M059J (cell line): ENCODE measurements at places on chromosomes 5 and 9.

DNA sequence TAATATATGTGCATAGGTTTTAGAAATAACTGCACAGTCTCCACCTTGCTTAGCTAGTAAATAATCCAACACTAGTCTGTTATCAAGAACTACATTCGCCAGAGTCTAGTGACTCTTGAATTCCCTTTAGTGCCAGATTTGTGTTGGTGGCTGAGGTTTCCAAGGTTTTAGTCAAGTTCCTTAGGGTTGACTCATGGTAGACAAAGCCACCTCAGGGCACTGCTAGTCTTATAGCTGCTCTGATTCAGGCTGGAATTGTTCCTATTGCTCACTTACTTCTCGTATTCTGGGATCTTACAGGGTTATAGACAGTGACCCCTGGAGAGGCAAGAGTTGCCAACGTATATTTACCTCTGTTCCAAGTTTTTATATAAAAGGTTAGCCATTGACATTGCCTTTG lies 1369.8 kb upstream of the CDH9 start:
- peak; percentile 95 for DNase-seq

DNA sequence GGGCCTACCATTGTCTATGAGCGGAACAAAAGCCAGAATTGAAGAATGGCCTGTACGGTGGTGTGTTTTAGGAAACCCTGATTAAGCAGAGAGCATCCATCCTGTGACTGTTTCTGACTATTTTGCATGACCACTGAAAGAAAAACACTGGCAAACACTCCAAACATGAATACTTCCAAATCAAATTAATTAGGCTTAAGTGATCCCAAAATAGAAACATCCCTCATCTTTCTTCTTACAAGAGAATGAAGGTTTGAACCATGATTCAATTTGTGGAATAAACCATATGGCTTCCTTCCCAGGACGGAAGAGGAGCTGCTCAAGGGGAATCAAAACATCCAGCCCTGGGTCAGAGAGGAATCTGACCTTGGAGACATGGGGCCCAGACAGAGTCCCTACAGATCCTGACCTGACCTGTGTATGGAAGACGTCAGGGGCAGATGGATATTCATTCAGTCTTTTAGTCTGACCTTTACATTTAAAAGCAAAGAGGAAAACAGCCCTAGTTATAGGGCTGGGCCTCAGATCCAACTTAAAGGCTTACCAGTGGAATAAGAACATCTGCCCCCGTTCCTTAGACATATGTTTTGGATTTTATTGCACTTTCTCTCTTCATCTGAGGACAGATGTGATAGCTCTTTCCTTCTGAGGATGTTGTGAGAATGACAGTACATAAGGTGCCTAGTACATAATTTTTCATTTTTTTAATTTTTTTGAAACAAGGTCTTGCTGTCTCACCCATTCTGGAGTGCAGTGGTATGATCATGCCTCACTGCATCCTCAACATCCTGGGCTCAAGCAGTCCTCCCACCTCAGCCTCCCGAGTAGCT lies 17.6 kb upstream of the RECK start:
- peak; percentile 8 for DNase-seq

DNA sequence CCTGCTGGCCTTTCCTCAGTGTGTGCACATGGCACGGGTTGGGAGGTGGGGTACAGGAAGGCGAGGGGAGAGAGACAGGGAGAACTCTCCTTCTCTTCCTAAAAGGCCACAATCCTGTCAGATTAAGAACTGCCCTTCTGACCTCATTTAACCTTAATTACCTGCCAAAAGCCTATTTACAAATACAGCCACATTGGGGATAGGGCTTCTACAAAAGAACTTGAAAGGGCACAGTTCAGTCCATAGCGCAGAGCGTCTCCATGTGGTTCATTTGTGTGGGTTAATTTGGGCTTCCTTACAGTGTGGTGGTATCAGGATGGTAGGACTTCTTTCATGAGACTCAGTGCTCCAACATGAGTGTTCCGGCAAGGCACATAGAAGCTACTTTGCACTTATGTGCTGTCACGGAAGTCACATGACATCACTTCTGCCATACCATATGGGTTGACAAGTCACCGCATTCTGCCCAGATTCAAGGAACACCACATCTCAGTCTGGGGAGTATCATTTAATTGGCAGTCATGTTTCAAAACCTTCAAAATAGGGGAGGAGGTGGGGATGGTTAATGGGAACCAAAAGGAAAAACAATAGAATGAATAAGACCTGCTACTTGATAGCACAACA lies 46.8 kb downstream of the NLN start:
- DNase-seq: no peak

DNA sequence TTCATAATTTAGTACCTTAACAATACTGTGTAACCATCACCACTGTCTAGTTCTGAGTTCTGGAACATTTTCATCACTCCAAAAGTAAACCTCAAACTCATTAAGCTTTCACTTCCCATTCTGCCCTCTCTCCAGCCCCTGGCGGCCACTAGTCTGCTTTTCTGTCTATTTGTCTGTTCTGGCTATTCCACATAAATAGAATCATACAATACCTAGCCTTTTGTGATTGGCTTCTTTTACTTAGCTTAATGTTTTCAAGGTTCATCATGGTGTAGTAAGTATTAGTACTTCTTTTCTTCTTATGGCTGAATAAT lies 138.7 kb downstream of the RAPGEF6 start:
- no peak for DNase-seq
